ENCODE measurements at places on chromosomes 3 and 15. TPM values are rescaled to one million over a fixed set of nuclear protein-coding genes. Genes with fewer than 3 reads are reported as not detected.
A peak's percentile ranks its signal among the peaks of the same experiment; 100 is the strongest.

DNA sequence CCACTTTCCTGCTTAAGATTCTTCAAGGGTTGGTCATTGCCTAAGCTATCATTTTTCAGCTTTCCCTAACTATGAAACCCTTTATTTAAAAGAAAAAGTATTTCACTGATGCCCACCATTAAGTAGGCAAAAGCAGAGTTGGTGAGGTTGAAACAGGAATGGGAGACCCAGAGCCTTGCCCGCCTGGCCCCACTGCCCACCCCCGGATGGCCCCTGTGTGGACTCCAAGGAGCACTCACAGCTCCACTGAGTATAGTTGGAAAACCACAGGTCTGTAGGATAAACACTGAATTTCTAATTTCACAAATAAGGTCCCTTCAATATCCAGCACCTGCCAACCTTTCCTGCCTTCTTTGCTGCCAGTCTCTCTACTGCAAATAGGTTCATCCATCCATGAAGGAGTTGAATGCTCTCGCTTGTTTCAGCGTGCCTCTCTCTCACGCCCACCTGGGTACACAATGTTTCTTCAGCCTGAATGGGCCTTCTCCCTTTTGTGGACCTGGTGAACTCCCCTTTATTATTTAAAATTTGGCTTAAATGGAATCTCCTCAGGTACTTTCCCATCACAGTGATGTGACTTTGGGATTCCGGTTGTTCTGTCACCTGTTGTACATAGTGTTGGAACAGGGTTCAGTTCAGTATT, 8.7 kb upstream of the ACAP2 start:
- DNase-seq: no peak
- H3K27me3 ChIP-seq: no peaks in the 10 kb centered on the region
- H3K27ac ChIP-seq: no peak overlapping the region

DNA sequence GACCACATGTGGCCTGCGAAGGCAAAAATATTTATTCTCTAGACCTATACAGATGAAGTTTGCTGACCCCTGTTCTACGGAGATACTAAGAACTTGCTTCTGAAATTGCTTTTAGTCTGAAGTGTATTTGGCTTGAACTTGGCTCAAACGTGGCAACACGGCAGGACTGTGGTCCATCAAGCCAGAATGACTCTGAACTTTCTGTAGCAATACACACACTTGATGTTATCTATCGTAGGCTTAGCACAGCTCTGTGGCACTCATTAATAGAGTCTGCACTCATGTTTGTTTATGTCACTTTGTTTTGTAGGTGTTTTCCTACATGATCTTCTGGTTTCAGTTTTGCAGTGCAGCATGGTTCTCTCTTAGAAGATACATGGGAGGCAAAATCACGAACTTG, 298.1 kb downstream of the ADAMTS17 start:
- H3K36me3 ChIP-seq: no peaks in the 10 kb centered on the region
- DNase-seq: no peak
- H3K4me1 ChIP-seq: no peaks in the 10 kb centered on the region
- no peak overlapping the region for H3K4me3 ChIP-seq
- peak overlapping the region; percentile 49 for H3K27ac ChIP-seq

DNA sequence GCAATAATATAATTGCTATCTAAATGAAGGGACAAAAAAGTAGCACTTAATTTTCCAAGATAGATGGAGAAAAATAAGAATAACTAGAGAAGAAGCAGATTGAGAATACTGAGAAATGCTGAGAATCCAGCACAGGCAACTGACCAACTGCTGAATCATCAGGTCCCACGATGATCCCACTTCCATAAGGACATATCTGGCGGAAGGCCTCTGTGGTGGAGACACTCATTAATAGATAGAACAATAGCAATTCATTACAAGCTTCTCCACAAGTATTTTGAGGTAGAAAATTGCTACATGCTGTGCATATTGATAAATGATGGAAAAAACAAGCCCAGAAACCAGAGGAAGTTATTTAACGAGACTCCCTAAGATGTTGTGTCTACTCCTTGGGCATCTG, 105.9 kb downstream of the DUT start:
- H3K27ac ChIP-seq: no peak overlapping the region
- no peaks in the 10 kb centered on the region for H3K4me1 ChIP-seq
- DNase-seq: no peak

- DNase-seq: no peak
- no peaks in the 10 kb centered on the region for H3K36me3 ChIP-seq
- H3K4me1 ChIP-seq: no peaks in the 10 kb centered on the region
These were observed 23.9 kb upstream of the GRIP2 start for GRCh38 chr3:14563946-14564539.

- no peak overlapping the region for H3K4me3 ChIP-seq
- H3K27me3 ChIP-seq: no peaks in the 10 kb centered on the region
- H3K36me3 ChIP-seq: no peaks in the 10 kb centered on the region
- H3K4me1 ChIP-seq: no peaks in the 10 kb centered on the region
- DNase-seq: no peak
These were observed 110.6 kb upstream of the TSPAN3 start for GRCh38 chr15:77181305-77182074.

DNA sequence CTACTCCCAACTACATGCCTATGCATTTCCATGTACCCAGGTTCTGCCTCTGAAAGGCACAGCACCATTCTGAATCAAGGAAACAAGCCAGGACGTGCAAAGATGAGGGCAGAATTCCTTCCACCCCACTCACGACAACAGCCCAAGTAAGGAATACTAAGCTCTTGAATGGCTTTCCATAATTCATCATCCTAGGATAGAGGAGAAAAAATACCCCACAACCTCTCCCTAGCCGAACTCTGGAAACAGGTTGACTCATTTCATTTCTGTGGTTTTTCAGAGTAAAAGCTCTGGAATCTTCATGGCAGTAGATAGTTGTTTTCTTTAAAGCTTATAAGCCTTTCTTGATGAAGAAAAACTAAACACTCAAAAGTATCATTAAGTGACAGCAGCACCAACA, 77.8 kb downstream of the PDZRN3 start:
- DNase-seq: no peak
- H3K4me3 ChIP-seq: no peak overlapping the region
- peak overlapping the region; percentile 72 for H3K27ac ChIP-seq
- H3K4me1 ChIP-seq: no peaks in the 10 kb centered on the region

DNA sequence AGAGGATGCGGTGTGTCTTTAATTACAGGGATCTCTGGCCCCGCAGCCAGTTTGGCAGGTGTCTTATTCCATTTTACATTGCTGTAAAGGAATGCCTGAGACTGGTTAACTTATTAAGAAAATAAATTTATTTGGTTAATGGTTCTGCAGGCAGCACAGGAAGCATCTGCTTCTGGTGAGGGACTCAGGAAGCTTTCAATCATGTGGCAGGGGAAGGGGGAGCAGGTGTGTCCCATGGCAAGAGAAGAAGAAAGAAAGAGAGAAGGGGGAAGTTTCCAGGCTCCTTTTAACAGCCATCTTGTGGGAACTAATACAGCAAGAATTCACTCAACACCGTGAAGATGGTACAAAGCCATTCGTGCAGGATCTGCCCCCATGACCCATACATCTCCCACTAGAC, 128.0 kb upstream of the CRBN start:
- H3K4me3 ChIP-seq: no peak overlapping the region
- no peak for DNase-seq
- no peak overlapping the region for H3K27ac ChIP-seq
- no peaks in the 10 kb centered on the region for H3K4me1 ChIP-seq

GRCh38 chr3:163707659-163708058, 1370.6 kb downstream of the SI start:
- H3K4me3 ChIP-seq: no peak overlapping the region
- DNase-seq: no peak
- H3K36me3 ChIP-seq: no peaks in the 10 kb centered on the region
- H3K4me1 ChIP-seq: no peaks in the 10 kb centered on the region
- H3K27me3 ChIP-seq: no peaks in the 10 kb centered on the region

GRCh38 chr3:32399030-32399620, 7.5 kb downstream of the CMTM7 start:
- H3K27ac ChIP-seq: no peak overlapping the region
- H3K4me3 ChIP-seq: no peak overlapping the region
- DNase-seq: no peak
- no peaks in the 10 kb centered on the region for H3K4me1 ChIP-seq
- H3K27me3 ChIP-seq: no peaks in the 10 kb centered on the region

FNDC3B gene
- 188 TPM for total RNA-seq

CNTN3 gene
- 19.7 TPM for total RNA-seq

PCOLCE2 gene
- 7.7 TPM for total RNA-seq

Data from uterus (tissue), 4 donors.